ENCODE measurements at places on chromosomes 12 and 14.

DNA sequence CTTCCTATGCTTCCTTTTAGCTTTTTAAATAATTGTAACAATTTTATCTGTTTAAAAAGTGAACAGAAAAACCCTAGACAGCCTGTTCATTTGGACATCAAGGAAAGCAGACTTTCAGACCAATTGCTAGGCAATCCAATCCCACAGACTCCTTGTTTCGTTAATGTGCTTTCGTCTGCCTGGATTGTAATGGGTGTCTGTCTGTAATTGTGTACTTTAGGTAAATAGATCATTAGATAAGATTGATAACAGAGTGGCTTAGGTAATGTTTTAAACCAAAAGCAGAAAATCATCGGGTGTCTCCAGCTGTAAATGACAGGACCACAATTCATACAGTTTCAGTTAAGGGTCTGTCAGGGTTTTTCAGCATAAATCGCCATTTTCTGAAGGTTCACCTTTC is 19.6 kb downstream of the CCDC60 start:
- DNase-seq = no peak
- H3K4me3 ChIP-seq = no peak overlapping the region
- no peak overlapping the region for H3K27ac ChIP-seq
- no peaks in the 10 kb centered on the region for H3K36me3 ChIP-seq
- H3K4me1 ChIP-seq = no peaks in the 10 kb centered on the region

DNA sequence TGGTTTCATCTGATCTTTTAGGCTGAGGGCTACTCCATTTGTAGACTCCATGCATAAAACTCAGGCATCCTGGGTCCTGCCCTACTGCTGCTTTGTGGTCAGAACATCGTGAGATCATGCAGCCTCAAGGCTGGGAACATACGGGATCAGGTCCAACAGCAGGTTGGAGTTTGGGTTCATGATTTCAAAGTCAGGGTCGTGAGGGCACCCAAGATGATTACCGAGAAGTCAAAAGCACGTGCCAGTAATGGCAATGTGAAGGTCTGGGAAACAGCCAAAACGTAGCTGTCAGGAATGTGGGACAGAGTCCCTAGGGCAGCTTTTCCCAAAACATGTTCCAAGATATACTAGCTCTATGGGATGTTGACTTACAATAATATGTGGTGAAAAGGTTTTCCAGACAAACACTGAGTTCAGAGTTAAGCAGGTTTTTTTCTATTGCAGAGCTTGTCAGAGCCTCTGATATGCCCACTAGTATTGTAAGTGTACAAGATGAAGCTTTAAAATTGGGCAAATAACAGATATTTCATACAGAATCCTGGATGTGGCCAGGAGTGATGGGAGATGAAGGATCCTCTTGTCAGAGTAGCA is 130.3 kb upstream of the DNM1L start:
- H3K27ac ChIP-seq = peak overlapping the region; percentile 66
- H3K4me1 ChIP-seq = peaks cover 44% of the 10 kb centered on the region
- no peaks in the 10 kb centered on the region for H3K36me3 ChIP-seq
- no peak for DNase-seq
- no peak overlapping the region for H3K4me3 ChIP-seq

DNA sequence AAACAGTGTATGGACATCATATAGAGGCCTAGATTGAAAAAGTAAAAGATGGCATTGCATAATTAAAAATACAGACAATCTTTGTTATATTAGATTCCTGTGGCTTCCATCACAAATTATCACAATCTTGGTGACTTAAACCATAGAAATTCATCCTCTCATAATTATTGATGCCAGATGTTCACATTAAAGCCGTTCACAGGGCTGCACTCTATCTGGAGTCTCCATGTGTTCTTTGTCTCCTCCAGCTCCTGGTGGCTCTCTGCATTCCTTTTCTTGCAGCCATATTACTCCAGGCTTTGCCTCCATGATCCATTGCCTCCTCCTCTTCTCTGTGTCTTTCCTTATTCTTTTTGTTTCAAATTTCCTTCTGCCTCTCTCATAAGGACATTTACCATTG is 875.7 kb upstream of the USP15 start:
- H3K27ac ChIP-seq = no peak overlapping the region
- no peaks in the 10 kb centered on the region for H3K4me1 ChIP-seq
- no peaks in the 10 kb centered on the region for H3K36me3 ChIP-seq
- H3K27me3 ChIP-seq = no peaks in the 10 kb centered on the region
- DNase-seq = no peak

GRCh38 chr12:61894168-61894567 is 366.0 kb upstream of the USP15 start:
- H3K27ac ChIP-seq = no peak overlapping the region
- H3K27me3 ChIP-seq = no peaks in the 10 kb centered on the region
- no peak for DNase-seq
- no peaks in the 10 kb centered on the region for H3K36me3 ChIP-seq
- no peaks in the 10 kb centered on the region for H3K4me1 ChIP-seq

- H3K27ac ChIP-seq = no peak overlapping the region
- peaks cover 19% of the 10 kb centered on the region for H3K4me1 ChIP-seq
- no peaks in the 10 kb centered on the region for H3K36me3 ChIP-seq
- peaks cover 26% of the 10 kb centered on the region for H3K27me3 ChIP-seq
These were observed 545 bp downstream of the PPFIA2 start for GRCh38 chr12:81758421-81759189.

DNA sequence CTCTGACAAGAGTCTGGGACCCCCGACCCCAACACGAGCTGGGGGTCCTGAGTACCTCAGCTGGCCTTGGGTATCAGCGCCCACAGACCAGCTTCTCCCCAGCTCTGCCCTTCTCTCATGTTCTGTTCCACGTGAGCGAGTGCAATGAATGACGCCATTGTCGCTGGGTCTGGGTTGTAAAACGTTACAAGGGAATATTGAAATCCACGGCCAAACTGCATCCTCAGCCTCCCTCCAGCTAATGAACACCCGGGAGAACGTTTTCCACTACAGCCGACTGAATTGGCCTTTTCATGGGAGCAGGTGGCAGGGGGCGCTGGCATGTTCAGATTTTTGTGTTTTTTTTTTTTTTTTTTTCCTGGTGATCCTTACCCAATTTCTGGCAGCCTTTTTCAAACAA is 34.7 kb downstream of the TBX5 start:
- H3K27ac ChIP-seq = no peak overlapping the region
- peaks cover 3% of the 10 kb centered on the region for H3K27me3 ChIP-seq
- H3K36me3 ChIP-seq = no peaks in the 10 kb centered on the region
- H3K4me1 ChIP-seq = peaks cover 3% of the 10 kb centered on the region
- DNase-seq = no peak

GRCh38 chr12:119011231-119011630 is 29.9 kb downstream of the SRRM4 start:
- no peaks in the 10 kb centered on the region for H3K36me3 ChIP-seq
- peaks cover 23% of the 10 kb centered on the region for H3K27me3 ChIP-seq
- no peaks in the 10 kb centered on the region for H3K4me1 ChIP-seq
- no peak overlapping the region for H3K4me3 ChIP-seq

DNA sequence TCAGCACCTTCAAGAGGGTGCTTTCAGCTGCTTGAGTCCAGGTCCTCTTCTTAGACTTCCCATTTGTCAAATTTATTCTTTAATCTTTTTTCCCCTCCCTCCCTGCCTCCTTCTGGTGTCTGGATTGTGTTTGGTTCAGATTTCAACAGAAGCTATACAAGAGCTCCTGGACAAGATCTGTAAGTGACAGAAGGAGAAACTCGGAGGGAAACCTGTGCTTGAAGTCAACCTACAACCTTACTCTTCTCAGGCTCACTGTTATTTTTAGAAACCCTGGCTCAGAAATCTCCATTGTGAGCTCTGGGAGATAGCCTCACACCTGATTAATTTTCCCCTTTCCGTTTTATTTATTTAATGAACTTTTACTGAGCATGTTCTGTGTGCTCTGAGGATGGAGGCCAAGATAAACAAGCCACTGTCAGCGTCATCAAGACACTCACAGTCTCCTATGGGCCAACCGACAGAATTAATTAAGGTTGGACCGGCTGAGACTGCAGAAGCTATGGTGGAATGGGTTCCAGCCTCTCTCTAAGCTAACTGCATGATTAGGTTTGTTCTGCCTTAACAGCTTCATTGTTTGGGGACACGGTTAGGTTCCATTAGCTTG is 13.5 kb downstream of the PDE1B start:
- H3K27me3 ChIP-seq = peaks cover 3% of the 10 kb centered on the region

- H3K27me3 ChIP-seq = no peaks in the 10 kb centered on the region
- no peak for DNase-seq
- H3K27ac ChIP-seq = no peak overlapping the region
- peaks cover 68% of the 10 kb centered on the region for H3K4me1 ChIP-seq
- H3K4me3 ChIP-seq = no peak overlapping the region
These were observed 30.2 kb upstream of the CIPC start for GRCh38 chr14:77067632-77068516.

DNA sequence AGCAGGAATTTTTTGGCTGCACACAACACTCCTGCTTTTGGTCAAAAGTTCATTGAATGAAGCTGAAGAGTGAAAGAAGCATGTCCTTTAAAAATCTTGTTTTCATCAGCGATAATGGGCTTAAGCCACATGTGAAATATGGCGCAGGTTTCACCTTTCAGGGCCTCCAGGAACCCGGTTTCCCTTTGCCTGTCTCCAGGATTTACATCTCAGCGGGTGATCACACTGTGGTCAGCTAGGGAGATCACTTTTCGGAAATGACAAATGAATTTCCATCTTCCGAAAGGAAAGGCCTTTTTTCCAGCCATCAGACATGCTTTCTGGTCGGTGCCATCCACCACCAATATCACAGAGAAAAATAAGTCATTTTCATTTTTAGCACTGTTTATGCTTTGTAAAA is 727.1 kb upstream of the TBX3 start:
- H3K36me3 ChIP-seq = no peaks in the 10 kb centered on the region
- H3K4me1 ChIP-seq = no peaks in the 10 kb centered on the region
- H3K4me3 ChIP-seq = no peak overlapping the region
- DNase-seq = no peak

DNA sequence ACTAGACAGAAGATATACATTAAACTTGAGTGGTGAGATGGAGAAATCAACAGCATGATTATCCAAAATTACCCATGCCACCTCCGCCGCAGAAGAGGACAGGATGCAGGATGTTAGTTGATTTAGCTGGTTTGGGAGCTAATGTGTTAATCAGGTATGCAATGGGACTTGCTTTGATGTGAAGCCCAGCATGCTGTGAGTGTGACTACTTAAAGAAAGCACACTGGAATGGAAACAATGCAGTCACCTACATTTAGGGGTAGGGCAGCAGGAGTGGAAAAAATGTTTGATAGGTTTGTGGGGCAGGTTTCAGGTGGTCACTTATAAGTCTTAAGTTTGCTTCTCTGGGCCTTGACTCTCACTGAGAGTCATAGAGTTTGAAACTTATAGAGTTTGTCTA is 170.0 kb upstream of the DAAM1 start:
- no peak for DNase-seq
- H3K4me3 ChIP-seq = no peak overlapping the region
- no peak overlapping the region for H3K27ac ChIP-seq
- H3K36me3 ChIP-seq = no peaks in the 10 kb centered on the region
- no peaks in the 10 kb centered on the region for H3K27me3 ChIP-seq

DNA sequence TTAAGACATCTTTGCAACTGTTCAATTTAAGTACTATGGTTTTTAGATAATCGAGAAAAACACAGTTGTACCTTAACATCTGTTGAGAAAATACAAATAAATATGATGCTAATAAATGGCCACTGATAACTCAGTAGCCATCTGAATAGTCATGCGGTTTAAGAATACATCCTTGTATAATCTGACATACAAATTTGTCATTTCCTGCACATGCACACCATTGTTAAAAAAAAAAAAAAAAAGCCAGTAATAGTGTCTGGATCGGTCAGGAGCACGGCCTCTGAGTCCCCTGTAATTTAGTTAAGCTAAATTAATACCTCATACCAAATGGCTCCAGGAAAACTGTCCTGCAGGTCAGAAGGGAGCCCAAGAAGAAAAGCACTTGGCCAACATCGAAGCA is 16.8 kb downstream of the RFC5 start:
- H3K27me3 ChIP-seq = no peaks in the 10 kb centered on the region
- H3K36me3 ChIP-seq = peaks cover 94% of the 10 kb centered on the region
- no peak overlapping the region for H3K27ac ChIP-seq

- H3K4me1 ChIP-seq = peaks cover 33% of the 10 kb centered on the region
- H3K4me3 ChIP-seq = peak within 1 kb of the TSS; percentile 72
- H3K27me3 ChIP-seq = no peaks in the 10 kb centered on the region
These were observed at the start of gene ZNF410 for GRCh38 chr14:73886449-73887317. TSS of gene ZNF410 (plus strand) at chr14:73886859. CDS start at chr14:73892176, 5,317 bp downstream.

GRCh38 chr12:5871741-5872140 is 73.3 kb downstream of the ANO2 start:
- no peak overlapping the region for H3K27ac ChIP-seq
- no peak overlapping the region for H3K4me3 ChIP-seq
- H3K27me3 ChIP-seq = no peaks in the 10 kb centered on the region

GRCh38 chr14:56753396-56753795 is 56.9 kb downstream of the OTX2 start:
- H3K36me3 ChIP-seq = no peaks in the 10 kb centered on the region
- H3K27me3 ChIP-seq = peaks cover 4% of the 10 kb centered on the region
- H3K4me1 ChIP-seq = no peaks in the 10 kb centered on the region
- no peak for DNase-seq
- no peak overlapping the region for H3K4me3 ChIP-seq

- no peak for DNase-seq
- H3K4me3 ChIP-seq = no peak overlapping the region
- no peak overlapping the region for H3K27ac ChIP-seq
- no peaks in the 10 kb centered on the region for H3K27me3 ChIP-seq
- H3K36me3 ChIP-seq = peaks cover 18% of the 10 kb centered on the region
These were observed 11.4 kb downstream of the MGST1 start for GRCh38 chr12:16358878-16359277.

DNA sequence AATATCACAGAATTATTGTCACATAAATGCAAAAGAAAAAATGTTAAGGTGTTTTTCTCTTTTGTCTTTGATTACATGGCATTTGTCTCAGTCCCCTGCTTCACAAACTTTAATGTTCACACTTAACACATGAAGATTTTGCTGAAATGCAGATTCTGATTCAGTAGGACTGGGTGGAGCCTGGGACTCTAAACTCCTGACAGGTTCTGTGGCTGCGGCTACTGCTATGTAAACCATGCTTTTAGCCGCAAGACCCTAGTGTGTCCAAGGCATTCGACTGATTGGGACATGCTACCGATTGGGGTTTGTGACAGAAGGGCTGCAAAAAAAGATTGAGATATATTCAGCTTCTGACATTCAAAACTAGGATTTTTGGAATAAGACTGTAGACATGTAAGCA is 72.6 kb upstream of the SLC35F4 start:
- no peaks in the 10 kb centered on the region for H3K4me1 ChIP-seq
- no peak for DNase-seq
- no peaks in the 10 kb centered on the region for H3K36me3 ChIP-seq
- no peaks in the 10 kb centered on the region for H3K27me3 ChIP-seq
- no peak overlapping the region for H3K4me3 ChIP-seq

GRCh38 chr12:103197725-103198388 is 240.4 kb downstream of the ASCL1 start:
- no peak for DNase-seq
- H3K36me3 ChIP-seq = no peaks in the 10 kb centered on the region
- H3K4me3 ChIP-seq = no peak overlapping the region
- H3K27me3 ChIP-seq = no peaks in the 10 kb centered on the region
- H3K4me1 ChIP-seq = no peaks in the 10 kb centered on the region
- no peak overlapping the region for H3K27ac ChIP-seq

GRCh38 chr12:6548966-6549683 is 6.7 kb downstream of the IFFO1 start:
- H3K4me1 ChIP-seq = peaks cover 57% of the 10 kb centered on the region
- peaks cover 20% of the 10 kb centered on the region for H3K36me3 ChIP-seq
- peak overlapping the region; percentile 28 for H3K27ac ChIP-seq

- peaks cover 5% of the 10 kb centered on the region for H3K4me1 ChIP-seq
- peaks cover under 1% of the 10 kb centered on the region for H3K36me3 ChIP-seq
- no peaks in the 10 kb centered on the region for H3K27me3 ChIP-seq
- no peak for DNase-seq
- no peak overlapping the region for H3K27ac ChIP-seq
These were observed 46.1 kb downstream of the ZNF664 start for GRCh38 chr12:124019115-124019514.

All from suprapubic skin (tissue), 4 donors.